ENCODE measurements at places on chromosomes 11 and 22.

- DNase-seq: no peak
These were observed 539.7 kb upstream of the CCDC179 start for GRCh38 chr11:23399995-23400394.

GRCh38 chr22:44450503-44450902 lies 47.5 kb downstream of the RTL6 start:
- no peak for DNase-seq

GRCh38 chr22:30472994-30473720 lies 1.3 kb upstream of the SEC14L3 start:
- no peak for DNase-seq

- no peak for DNase-seq
These were observed 217.4 kb downstream of the SBF2 start for GRCh38 chr11:10076458-10077141.

DNA sequence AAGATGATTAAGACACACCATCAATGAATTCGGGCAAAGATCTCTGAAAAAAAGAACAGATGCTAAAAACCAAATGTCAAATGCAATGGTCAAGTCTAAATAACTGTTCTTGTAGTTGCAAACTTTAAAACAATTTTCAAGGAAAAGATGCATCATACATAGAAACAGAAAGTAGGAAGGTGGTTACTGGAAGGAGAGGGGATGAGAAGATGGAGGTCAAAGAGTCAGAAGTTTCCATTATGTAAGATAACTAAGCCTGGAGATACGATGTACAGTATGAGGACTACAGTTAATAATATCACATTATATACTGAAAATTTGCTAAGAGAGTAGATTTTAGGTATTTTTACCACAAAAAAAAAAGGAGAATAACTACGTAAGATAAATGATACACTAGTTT lies 27.1 kb downstream of the CWF19L2 start:
- DNase-seq: no peak

DNA sequence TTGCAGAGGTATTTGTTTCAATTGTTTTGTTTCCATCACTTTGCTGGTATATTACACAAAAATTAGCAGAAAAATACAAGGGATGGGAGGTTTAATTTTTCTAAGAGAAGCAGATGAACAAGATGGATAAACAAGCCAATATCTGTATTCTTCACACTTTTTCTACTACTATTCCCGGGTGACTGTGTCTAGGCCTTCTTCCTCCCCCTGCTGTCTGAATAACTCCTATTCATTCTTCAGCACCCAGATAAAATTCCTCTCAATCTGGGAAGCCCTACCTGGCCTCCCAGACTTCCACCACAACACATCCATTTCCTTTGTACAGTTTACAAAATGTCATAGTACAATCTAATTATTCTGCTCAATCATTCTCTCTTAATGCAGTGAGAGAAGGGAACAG lies 666.6 kb upstream of the TENM4 start:
- DNase-seq: no peak

DNA sequence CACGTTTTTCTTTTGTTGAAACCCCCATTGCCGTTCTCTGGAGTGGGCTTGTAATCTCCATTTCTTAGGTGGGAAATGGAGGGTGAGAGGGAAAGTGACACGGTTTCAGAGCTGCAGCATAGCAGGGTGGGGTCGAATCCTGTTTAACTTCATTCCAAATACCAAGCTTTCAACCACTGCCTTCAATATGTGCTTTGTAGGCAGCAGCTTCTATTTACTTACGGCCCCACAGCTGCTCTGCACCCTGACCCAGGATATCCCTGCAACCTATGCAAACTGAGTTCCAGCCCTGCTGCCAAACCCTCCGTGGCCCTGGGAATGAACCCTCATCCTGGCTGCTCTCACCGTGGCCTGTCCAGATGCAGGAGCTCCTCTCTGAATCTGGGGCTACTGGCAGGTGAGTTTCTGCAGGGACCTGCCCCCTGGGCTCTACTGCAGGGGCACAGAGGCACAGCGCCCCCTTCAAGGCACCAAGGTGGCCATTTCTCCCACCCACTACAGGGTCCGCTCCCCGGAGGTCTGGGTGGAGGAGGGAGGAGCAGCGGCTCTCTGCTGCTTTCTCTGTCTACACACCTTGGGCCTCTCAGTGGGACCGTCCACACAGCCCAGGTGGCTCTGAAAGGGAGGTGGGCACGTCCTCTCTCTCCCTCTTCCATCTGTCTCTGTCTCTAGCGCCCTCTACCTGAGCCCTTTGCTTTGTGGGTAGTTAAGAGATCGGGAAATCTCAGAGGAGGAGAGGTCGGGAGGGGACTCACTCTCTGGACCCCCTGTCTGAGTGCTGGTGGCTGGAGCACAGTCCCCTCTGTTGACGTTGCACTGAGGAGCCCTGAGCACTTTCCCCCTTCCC lies 279.1 kb downstream of the BRD1 start:
- DNase-seq: no peak

Data from T47D (cell line).